ENCODE measurements at places on chromosomes 16 and 17.

DNA sequence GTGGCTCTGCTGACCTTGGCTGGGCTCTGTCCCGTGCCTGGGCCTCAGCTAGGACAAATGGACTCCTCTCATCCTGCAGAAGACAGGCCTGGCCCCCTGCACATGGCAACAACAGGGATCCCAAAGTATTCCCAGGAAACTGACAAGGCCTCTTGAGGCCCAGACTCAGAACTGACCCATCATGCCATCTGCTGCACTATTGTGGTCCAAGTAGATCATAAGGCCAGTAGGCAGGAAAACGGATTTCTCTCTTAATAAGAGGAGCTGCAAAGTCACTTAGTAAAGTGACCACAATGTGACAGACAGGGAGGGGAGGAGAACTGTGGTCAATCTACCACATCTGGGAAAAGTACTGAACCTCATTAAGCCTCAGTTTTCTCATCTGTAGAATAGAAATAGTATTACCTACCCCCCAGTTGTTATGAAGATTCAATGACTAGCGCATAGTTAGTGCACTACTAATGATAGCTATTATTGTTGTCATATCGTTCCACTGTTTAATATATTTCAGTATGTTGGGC, 62.1 kb upstream of the TNRC6A start:
- H3K36me3 ChIP-seq = no peaks in the 10 kb centered on the region
- no peaks in the 10 kb centered on the region for H3K4me1 ChIP-seq
- no peak for DNase-seq
- H3K4me3 ChIP-seq = no peak overlapping the region
- no peak overlapping the region for H3K27ac ChIP-seq

DNA sequence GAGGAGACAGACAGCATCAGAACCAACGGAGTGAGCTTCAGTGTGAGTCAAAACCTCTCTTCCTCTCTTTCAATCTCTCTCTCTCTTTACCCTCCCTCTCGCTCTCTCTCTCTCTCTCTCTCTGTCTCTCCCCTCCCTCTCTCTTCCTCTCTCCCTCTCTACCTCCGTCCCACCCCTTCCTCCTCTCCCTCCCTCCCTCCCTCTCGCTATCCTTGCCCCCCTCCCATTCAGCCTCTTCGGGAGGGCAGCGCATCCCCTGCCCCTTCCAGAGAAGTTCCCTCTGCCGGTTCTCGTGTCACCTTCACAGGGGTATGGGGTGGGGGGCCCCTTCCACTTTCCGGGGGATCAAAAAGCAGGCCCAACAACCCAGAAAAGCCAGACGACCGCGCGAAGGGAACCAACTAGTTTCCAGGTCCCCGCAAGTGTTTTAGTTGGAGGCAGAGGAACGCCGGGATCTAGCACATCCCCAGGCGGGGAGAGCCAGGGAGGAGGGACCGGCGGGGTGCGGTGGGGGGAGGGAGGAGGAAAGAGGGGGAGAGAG, 28.9 kb upstream of the RBFOX1 start:
- DNase-seq = no peak
- peaks cover 8% of the 10 kb centered on the region for H3K27me3 ChIP-seq
- no peaks in the 10 kb centered on the region for H3K4me1 ChIP-seq
- no peak overlapping the region for H3K4me3 ChIP-seq

GRCh38 chr17:58533616-58534188, 19.3 kb upstream of the MTMR4 start:
- no peak for DNase-seq
- no peak overlapping the region for H3K27ac ChIP-seq
- no peaks in the 10 kb centered on the region for H3K27me3 ChIP-seq
- H3K4me3 ChIP-seq = no peak overlapping the region
- H3K36me3 ChIP-seq = no peaks in the 10 kb centered on the region

DNA sequence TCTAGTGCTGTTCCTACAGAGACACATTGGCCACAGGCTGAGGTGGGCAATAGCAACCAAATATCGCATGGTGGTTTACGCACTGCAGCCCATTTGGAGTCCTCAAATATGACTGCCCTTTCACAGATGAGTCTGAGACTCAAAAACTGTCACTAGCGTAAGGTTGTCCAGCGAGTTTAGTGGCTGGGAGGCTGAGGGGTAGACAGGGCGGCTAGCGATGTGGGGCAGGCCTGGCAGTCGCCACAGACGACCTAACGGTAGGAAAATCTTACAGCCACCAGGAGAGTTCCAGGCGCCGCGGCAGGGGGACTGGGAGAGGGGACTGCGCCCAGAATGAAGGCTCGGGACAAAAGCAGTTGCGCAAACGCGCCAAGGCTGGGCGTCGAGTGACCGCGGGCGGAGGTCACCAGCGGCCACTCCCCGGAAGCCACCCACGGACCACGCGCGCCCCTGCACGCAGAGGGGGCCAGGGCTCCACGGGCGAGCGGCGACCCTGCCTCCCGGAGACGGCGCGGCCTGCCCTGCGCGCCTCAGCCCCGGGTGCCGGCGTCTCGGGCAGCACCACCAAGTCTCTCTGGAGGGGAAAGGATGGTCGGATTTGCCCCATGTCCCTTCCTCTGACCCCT, 699 bp upstream of the MAP1LC3B start:
- H3K27me3 ChIP-seq = no peaks in the 10 kb centered on the region
- no peaks in the 10 kb centered on the region for H3K36me3 ChIP-seq
- H3K27ac ChIP-seq = peak overlapping the region; percentile 96
- H3K4me1 ChIP-seq = peaks cover 12% of the 10 kb centered on the region

DNA sequence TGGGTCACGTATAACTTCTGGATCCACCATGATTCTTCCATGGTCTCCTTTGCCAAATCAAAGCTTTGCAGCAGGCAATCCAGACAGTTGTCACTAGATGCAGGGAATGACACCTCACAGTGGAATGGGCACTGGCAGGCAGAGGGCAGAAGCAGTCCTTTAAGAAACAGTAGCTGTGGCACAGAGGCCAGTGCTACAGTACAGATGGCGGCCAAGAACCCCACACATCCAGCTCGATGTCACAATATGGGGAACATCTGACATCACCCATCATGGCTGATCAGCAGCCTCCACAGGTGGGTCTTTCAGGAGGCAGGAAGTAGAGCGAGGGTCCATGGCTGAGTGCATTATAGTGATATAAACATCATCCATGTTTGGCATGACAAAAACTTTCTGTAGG, 18.8 kb upstream of the ERN1 start:
- H3K36me3 ChIP-seq = no peaks in the 10 kb centered on the region
- H3K4me3 ChIP-seq = no peak overlapping the region
- DNase-seq = no peak
- peak overlapping the region; percentile 99 for H3K27ac ChIP-seq
- no peaks in the 10 kb centered on the region for H3K27me3 ChIP-seq

DNA sequence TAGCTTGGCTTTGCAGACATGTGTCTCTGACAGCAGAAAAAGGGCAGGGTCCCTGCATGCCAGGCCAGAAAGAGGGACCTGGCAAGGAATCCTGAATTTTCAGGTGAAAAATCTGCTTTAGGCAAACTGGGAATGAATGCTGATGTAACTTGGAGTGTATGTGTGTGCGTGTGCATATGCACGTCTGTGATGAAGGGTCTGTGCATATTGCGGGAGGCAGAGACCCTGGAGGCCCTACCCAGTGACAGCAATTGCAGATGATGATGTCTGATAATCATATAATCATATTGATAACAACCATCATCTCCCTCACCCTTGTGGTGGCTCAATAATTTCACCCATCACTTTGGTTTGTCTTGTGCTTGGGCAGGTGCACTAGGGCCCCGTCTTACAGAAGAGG, 80.7 kb upstream of the SDK2 start:
- H3K27ac ChIP-seq = no peak overlapping the region
- DNase-seq = no peak
- H3K4me1 ChIP-seq = no peaks in the 10 kb centered on the region

GRCh38 chr16:66872559-66872942, 7.8 kb upstream of the PDP2 start:
- H3K36me3 ChIP-seq = no peaks in the 10 kb centered on the region
- H3K27ac ChIP-seq = peak overlapping the region; percentile 33
- peak overlapping the region; percentile 22 for H3K4me3 ChIP-seq
- DNase-seq = no peak
- no peaks in the 10 kb centered on the region for H3K27me3 ChIP-seq
- no peaks in the 10 kb centered on the region for H3K4me1 ChIP-seq

DNA sequence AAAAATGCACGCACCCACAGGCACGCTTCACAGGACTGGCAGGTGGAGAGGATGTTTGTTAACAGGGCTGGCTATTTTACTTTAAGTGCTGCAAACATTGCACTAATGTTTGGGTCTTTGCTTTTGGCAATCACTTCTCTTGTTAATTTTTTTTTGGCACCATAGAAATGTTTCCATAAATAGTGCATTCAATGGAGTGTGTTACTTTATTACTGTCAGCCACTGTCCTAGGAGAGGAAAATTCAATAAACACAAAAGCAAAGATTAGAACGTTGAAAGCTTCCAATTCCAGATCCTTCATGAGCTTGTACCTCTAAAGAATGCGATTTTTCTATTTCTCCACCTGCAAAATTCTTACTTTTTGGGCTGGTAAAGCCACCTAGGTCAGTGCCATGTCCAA, 743.5 kb downstream of the WWOX start:
- no peaks in the 10 kb centered on the region for H3K27me3 ChIP-seq
- DNase-seq = no peak
- H3K4me1 ChIP-seq = no peaks in the 10 kb centered on the region
